Activated T-helper 2 cell treated with anti-CD3 and anti-CD28 coated beads, Interferon-gamma antibody, Interleukin-2, Interleukin-4, amounts not matched to agents 10 μg/mL and 5 μg/mL and 100 μg/mL, durations not matched to agents 14 hours and 24 hours and 36 hours (primary cell): ENCODE measurements at places on chromosomes 6 and 20. TPM values are rescaled to one million over a fixed set of nuclear protein-coding genes. Genes with fewer than 3 reads are reported as not detected.

SPINT3 gene
- total RNA-seq = not detected in 2 replicates

CRISP3 gene
- total RNA-seq = not detected in 2 replicates

SRSF12 gene
- 0.07 and 0.09 TPM in 2 replicates for total RNA-seq

KHDC1L gene
- total RNA-seq = 0.32 TPM in 1 of 2 replicates, not detected in the other

BPIFB4 gene
- total RNA-seq = not detected in 2 replicates

ITPR3 gene
- total RNA-seq = 40.7 and 41.7 TPM in 2 replicates

SLC35F1 gene
- total RNA-seq = 0.09 TPM in 1 of 2 replicates, not detected in the other

PI3 gene
- not detected in 2 replicates for total RNA-seq

LY6G6C gene
- not detected in 2 replicates for total RNA-seq

HBS1L gene
- total RNA-seq = 99.2 and 102 TPM in 2 replicates

UNC5CL gene
- 1.1 and 1.6 TPM in 2 replicates for total RNA-seq

CDH22 gene
- not detected in 2 replicates for total RNA-seq

HLA-DOB gene
- 3.1 and 3.6 TPM in 2 replicates for total RNA-seq
